Renal cortical epithelial cell (primary cell): ENCODE measurements at places on chromosomes 3 and 15. TPM values are rescaled to one million over a fixed set of nuclear protein-coding genes. Genes with fewer than 3 reads are reported as not detected.

XCR1 gene
- total RNA-seq, result not detected in 2 replicates

GOLIM4 gene
- 19.3 and 32.8 TPM in 2 replicates for total RNA-seq

C3orf70 gene
- under 0.01 and 0.17 TPM in 2 replicates for total RNA-seq

CRYGS gene
- 1.2 TPM in 1 of 2 replicates, not detected in the other for total RNA-seq

IL16 gene
- 0.05 and 0.69 TPM in 2 replicates for total RNA-seq

GPR87 gene
- 10.0 and 37.5 TPM in 2 replicates for total RNA-seq

SPESP1 gene
- 0.75 and 4.3 TPM in 2 replicates for total RNA-seq

SLC2A2 gene
- total RNA-seq, result 0.35 and 13.0 TPM in 2 replicates

TRH gene
- not detected in 2 replicates for total RNA-seq

VEPH1 gene
- total RNA-seq, result 15.5 and 19.3 TPM in 2 replicates

TIMP4 gene
- 0.25 and 0.69 TPM in 2 replicates for total RNA-seq

RBM5 gene
- 74.7 and 216 TPM in 2 replicates for total RNA-seq

IMPDH2 gene
- total RNA-seq, result 135 and 218 TPM in 2 replicates
